ENCODE measurements at places on chromosomes 2 and 18. TPM values are rescaled to one million over a fixed set of nuclear protein-coding genes. Genes with fewer than 3 reads are reported as not detected.

- DNase-seq = no peak
These were observed 67.0 kb downstream of the CHRNA1 start for GRCh38 chr2:174697255-174697654.

DNA sequence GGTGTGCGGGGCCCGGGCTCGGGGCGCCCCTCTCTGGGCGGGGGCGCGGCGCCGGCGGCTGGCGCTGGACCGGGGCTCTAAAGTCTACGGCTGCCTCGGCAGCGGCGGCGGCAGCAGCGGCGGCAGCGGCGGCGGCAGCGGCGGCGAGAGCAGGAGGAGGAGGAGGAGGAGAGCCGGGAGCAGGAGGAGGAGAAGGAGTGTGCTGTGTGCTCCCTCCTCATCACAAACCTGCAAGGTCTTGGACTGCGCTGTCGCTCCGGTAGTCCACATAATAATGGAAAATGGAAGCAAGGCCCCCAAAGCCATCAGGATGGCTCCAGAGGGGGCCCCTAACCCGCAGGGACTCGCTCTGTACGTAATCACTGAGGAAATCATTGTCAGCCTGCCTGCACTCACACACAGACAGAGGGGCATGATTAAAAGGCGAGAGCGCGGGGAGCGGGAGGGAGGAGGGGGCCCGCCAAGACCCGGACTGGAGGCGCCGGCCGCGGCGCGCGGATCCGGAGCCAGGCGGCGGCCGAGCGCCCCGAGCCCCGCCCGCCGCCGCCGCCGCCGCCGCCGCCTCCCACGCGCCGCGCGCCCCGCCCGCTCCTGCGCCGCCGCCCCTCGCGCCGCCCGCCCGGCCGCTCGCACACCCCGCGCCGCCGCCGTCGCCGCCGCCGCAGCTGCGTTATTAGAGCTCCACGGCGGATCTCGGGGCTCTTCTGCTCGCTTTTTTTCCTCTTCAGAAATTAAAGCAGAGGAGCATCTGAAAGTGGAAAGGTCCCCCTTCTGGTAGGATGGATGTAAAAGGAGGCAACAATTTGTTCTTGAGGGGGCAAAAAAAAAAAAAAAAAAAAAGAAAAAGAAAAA, at the start of gene ZNF521:
Gene ZNF521, minus strand, starts transcription at position 390 of the 852 bp plus-strand sequence. CDS start 1,220 bp downstream, outside the sequence.
- DNase-seq = no peak

DNA sequence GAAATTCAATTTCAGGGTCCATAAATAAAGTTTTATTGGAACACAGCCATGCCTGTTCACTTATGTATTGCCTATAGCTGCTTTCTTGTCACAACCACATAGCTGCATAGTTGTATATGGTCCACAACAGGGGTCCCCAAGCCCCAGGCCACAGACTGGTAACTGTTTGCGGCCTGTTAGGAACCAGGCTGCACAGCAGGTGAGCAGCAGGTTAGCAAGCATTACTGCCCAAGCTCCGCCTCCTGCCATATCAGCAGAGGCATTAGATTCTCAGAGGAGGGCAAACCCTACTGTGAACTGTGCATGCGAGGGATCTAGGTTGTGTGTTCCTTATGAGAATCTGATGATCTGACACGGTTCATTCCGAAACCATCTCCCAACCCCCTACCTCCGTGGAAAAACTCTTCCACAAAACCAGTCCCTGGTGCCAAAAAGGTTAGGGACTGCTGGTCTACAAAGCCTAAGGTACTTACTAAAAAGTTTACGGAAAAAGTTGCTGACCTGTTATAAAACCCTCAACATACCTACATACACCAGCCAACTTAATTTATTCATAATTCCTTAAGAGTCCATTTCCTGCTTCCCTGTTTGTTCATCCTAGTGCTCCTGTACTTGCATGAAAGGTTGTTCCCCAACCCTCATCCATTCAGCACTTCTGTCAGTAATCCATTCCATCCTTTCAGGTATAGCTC, 40.1 kb downstream of the NDUFAF7 start:
- DNase-seq = no peak

DNA sequence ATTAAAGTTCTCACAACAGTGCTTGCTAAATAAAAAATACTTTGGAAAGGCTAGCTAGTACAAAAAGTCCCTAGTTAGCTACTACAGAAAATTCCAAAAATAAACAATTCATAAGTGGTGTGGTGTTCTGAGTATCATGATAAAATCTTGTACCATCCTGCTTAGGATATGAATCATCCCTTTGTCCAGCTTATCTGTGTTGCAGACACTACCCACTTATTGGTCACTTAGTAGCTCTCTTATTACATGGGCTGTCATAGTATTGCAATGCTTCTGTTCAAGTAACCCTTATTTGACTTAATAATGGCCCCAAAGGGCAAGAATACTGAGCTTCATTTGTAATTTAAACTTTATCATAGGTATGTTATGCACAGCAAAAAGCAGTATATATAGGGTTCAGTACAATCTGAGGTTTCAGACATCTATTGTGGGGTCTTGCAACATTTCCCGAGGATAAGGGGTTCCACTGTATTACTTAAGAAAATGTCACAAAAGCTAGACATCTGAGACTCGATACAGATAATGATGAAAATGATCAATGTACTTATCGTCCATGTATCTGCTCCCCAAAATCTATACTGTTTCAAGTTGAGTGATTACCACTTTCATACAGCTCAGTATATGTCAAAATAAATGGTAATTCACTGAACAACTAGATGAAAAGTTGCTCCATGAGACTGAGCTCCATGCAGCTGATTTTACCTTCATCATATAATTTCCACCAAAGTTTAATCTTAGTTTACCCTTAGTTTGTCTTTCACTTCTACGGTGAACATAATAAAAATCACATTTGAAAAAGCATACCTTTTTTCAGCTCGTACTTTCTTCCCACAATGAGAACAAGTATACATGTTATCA, 93.8 kb downstream of the C2orf74 start:
- DNase-seq = no peak

- DNase-seq = peak; percentile 62
These were observed 137.8 kb downstream of the LNPK start for GRCh38 chr2:175864137-175864850.

DNA sequence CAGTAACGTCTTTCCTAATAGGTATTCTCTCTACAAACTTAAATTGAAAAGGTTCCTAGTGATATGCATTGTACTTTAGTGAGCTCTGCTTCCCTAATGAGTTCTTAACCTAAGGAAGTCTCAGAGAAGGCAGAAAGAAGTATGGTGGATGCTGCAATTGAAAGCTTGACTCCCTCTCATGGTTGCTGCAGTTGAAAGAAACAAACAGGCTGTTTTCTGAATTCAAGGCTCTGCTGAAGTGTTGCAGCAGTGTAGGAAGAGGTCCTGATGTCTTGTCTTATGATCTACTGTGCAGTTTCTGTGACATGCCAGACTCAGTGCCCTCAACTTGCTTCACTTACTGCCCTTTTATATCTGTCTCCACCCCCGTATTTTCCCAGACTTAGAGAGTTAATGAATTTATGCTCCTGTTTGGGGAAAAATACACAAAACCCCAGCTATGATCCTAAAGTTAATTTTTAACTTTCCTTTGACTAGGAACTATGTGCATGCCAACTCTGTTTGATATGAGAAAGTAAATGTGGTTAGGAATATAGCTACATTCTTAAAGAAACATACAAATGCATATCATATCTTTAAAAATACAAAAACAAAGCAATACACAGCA, 655.3 kb upstream of the FAM98A start:
- no peak for DNase-seq

- DNase-seq = no peak
These were observed 132.0 kb downstream of the INHBB start for GRCh38 chr2:120477831-120478481.

- DNase-seq = no peak
These were observed 78.9 kb upstream of the SPRED2 start for GRCh38 chr2:65511306-65511705.

DNA sequence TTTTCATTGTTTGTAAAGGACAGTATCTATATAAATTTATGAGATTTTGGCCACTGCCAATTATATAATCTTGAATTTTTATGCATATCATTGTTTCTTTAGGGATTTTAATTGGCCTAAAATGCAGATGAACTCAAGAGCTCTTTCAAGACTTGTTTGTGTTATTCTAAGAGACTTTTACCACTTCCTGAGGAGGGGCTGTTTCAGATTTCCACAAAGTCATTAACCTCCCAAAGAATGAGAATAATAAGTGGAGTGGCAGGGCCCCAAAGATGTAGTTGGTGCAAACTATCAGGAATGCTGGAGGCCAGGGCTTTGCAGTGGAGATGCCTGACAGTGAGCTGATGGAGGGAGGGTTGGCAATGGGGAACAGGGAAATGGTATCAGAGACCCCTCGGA, 15.5 kb upstream of the ACVR1 start:
- DNase-seq = no peak

GRCh38 chr2:20584399-20585358, 66.2 kb downstream of the HS1BP3 start:
- no peak for DNase-seq

GRCh38 chr2:72289736-72290135, 142.1 kb upstream of the CYP26B1 start:
- no peak for DNase-seq

GRCh38 chr18:5456577-5457461, 87.0 kb downstream of the EPB41L3 start:
- DNase-seq = no peak

Gene CHRNG
- not detected for total RNA-seq

Gene AKAIN1
- total RNA-seq = not detected

Gene SERPINB3
- total RNA-seq = not detected

Gene ST8SIA5
- not detected for total RNA-seq

Gene C2orf78
- not detected for total RNA-seq

Gene UGT1A10
- not detected for total RNA-seq

All from esophagus muscularis mucosa (tissue), 4 donors.